ENCODE measurements at places on chromosomes 6 and 20. TPM values are rescaled to one million over a fixed set of nuclear protein-coding genes. Genes with fewer than 3 reads are reported as not detected.

The MACROD2 gene
- total RNA-seq: 0.11 TPM

The HLA-DMB gene
- not detected for total RNA-seq

DNA sequence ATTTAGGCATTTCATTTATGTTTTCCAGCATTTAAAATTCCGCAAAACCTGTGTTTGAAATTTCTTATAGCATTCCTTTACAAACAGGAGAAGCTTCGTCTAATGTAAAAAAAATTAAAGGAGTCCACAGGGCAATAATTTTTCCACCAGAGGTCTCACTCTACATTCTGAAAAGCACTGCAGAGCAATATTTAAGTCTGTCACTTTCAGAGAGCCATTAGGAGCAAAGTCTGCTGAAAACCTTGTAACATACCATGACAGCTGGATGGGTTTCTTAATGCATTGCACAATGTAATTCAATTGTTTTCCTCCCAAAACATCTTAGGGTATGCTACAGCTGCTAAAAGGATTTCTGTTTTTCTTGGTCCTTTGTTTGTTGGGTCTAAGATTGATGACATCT, 18.0 kb downstream of the BAG2 start:
- H3K27ac ChIP-seq: 0 out of 2 replicates have a peak overlapping the region, but pooled peaks have one; percentile 37
- DNase-seq: peak; percentile 37
- H3K4me3 ChIP-seq: no peak overlapping the region
- no peaks in the 10 kb centered on the region for H3K27me3 ChIP-seq
- peaks cover 33% of the 10 kb centered on the region for H3K36me3 ChIP-seq

- H3K27ac ChIP-seq: no peak overlapping the region
- no peaks in the 10 kb centered on the region for H3K36me3 ChIP-seq
- H3K27me3 ChIP-seq: peaks cover 9% of the 10 kb centered on the region
- DNase-seq: no peak
- peaks cover 5% of the 10 kb centered on the region for H3K4me1 ChIP-seq
Measured at GRCh38 chr20:51886341-51886740, 84.0 kb upstream of the SALL4 start.

DNA sequence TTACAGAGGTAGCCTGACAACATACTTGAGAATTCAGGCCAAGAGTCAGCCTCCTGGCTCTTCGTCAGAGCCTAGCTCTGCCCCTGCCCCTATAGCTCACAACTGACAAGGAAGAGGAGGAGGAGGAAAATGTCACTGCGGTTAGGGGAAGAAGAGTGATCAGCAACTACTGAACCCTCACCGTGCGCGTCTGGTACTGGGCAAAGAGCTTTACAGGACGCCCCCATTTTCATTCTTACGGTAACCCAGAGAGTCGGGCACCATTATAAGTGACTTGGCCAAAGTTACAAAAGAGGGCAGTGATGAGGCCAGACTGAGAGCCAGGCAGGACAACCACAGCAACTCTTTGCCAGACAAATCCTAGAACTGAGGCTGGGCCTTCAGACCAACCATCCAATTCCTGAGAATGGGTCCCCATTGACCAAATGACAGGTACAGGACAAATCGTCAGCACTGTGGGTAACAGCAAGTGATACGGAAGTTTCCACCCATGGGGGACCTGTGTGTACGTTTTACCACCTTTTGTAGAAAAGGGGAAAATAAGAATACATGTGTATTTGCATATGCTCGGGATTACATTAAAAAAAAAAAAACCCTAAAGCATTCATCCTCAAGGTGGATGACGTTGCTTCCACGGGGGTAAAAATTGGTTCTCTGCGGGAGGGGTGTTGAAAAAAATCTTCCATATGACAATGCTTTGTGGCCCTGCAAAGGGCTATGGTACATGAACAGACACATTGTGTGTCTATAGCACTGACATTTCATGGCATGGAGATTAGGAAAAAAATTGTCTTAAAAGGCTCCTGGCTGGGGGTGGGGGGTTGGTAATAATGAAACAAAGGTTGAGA, 118.0 kb downstream of the NFATC2 start:
- peaks cover 4% of the 10 kb centered on the region for H3K27me3 ChIP-seq
- no peak for DNase-seq
- H3K4me3 ChIP-seq: no peak overlapping the region
- H3K27ac ChIP-seq: no peak overlapping the region

GRCh38 chr20:44526129-44526528, 4.3 kb upstream of the SERINC3 start:
- 0 out of 2 replicates have a peak, but pooled peaks cover 3% of the 10 kb centered on the region for H3K27me3 ChIP-seq
- peak; percentile 21 for DNase-seq
- no peaks in the 10 kb centered on the region for H3K36me3 ChIP-seq
- peak overlapping the region; percentile 94 for H3K27ac ChIP-seq
- H3K4me3 ChIP-seq: peak overlapping the region; percentile 41

- H3K27ac ChIP-seq: no peak overlapping the region
- H3K4me3 ChIP-seq: no peak overlapping the region
- no peak for DNase-seq
- H3K4me1 ChIP-seq: no peaks in the 10 kb centered on the region
- H3K36me3 ChIP-seq: peaks cover 20% of the 10 kb centered on the region
Measured at GRCh38 chr20:34237942-34238341, 3.3 kb upstream of the ASIP start.

DNA sequence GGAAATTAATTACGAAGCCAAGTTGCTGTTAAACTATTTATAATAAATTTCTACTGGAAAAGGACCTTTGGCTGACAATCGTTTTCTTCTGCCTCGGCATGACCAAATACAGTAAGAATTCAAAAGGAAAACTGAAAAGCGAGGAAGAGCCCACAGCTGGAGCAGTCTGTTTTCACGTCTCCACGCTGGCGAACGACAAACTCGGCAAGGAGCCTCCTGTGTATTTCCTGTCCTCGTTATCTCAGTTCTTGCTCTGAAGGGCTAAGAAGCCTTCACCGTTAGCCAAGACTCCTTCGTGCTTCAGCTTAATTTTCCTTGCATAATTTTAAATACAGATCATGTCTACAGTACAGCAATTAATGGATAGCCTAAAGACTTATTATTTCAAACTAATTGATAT, 214.3 kb upstream of the PLCB4 start:
- H3K27me3 ChIP-seq: peaks cover 1% of the 10 kb centered on the region
- H3K36me3 ChIP-seq: peaks cover 7% of the 10 kb centered on the region
- H3K4me1 ChIP-seq: peaks cover 23% of the 10 kb centered on the region
- H3K27ac ChIP-seq: no peak overlapping the region
- H3K4me3 ChIP-seq: no peak overlapping the region
- DNase-seq: peak; percentile 56

Measured in HFFc6 (cell line).